ENCODE measurements at places on chromosomes 11 and 22. TPM values are rescaled to one million over a fixed set of nuclear protein-coding genes. Genes with fewer than 3 reads are reported as not detected.

FAM111B gene
- polyA plus RNA-seq: 0.25 TPM

- DNase-seq: no peak
These were observed 32.6 kb downstream of the RCOR2 start for GRCh38 chr11:63884196-63884932.

DNA sequence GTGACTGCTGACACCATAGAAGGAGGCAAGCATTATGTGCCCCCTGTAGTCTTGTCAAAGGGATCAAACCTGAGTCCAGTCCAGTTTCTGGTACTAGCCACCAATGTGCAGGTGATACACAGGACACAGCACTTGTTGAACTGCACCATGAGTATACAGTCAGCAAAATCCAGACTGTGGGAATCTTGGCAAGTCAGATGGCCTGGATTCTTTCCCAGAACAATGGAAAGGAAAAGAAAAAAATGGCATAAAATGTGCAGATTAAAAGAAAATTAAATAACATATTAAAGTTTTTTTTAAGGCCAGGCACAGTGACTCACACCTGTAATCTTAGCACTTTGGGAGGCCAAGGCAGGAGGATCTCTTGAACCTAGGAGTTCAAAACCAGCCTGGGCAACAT, 16.8 kb downstream of the CRY2 start:
- no peak for DNase-seq

- no peak for DNase-seq
These were observed 116.6 kb upstream of the OR4B1 start for GRCh38 chr11:48099916-48100446.

DNA sequence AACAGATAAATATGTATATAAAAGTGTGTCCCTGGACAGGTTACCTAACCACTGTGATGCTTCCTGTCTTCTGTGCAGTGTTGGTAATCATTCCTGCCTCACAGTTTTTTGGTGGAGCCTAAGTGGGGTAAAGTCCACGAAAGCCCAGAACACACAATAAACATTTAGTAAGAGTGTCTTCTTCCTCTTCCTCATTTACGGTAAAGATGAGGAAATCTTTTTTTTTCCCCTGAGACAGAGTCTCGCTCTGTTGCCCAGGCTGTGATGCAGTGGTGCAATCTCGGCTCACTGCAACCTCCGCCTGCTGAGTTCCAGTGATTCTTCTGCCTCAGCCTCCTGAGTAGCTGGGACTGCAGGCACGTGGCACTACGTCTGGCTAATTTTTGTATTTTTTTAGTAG, 117.1 kb downstream of the LDLRAD3 start:
- no peak for DNase-seq

DNA sequence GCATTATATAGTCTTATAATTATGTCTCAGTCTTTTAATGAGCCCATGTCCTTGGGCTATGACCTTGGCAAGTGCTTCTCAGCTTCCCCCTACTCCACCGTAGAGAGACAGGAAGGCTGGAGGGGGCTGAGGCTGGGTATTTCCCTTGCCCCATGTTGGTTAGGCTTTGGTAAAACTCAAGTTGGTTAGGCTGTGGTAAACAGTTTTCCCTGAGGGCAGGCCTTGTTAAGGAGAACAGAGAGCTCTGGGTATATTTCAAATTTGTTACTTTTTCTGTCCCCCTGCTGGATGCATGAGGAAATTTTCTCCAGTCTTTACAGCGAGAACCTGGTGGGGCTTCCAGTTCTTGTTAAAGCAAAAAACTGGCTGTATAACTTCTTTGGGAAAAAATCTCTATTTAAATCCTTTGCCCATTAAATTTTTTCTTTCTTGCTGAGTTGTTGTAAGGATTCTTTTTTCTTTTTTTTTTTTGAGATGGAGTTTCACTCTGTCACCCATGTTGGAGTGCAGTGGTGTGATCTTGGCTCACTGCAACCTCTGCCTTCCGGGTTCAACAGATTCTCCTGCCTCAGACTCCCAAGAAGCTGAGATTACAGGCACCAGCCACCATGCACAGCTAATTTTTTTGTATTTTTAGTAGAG, 12.2 kb upstream of the DCHS1 start:
- no peak for DNase-seq

OTOG gene
- polyA plus RNA-seq: not detected

KCNJ11 gene
- polyA plus RNA-seq: 0.31 TPM

GRIA4 gene
- 0.25 TPM for polyA plus RNA-seq

- DNase-seq: no peak
These were observed 763.2 kb upstream of the TENM4 start for GRCh38 chr11:80204021-80204420.

SULT4A1 gene
- 1.5 TPM for polyA plus RNA-seq

- DNase-seq: no peak
These were observed 125.5 kb downstream of the FBXO7 start for GRCh38 chr22:32600147-32600546.

DNA sequence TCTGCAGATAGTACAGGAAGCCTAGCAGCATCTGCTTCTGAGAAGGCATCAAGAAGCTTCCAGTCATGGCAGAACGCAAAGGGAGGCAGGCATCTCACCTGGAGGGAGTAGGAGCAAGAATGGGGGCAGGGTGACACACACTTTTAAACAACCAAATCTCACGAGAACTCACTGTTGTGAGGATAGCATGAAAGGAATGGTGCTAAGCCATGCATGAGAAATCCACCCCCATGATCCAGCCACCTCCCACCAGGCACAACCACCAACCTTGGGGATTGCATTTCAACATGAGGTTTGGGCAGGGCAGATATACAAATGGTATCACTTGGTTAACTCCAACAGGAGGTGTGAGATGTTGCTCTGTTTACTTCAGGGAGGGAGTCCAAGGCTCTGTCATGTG, 612.0 kb upstream of the KIRREL3 start:
- no peak for DNase-seq

CASP1 gene
- polyA plus RNA-seq: 24.7 TPM

DNA sequence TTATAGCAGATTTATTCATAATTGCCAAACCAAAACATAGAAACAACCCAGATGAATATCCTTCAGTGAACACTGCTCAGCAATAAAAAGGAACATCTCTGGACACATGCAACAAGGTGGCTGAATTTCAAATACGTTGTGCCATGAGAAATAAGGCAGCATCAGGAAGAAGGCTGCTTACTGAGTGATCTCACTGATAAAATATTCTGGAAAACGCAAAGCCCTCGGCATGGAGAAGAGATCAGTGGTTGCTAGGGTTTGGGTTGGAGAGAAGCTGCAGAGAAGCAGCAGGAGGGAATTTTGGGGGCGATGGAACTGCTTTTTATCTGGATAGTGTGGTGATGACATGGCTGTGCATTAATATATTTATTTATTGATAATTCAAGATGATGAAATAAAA, 11.0 kb upstream of the SHANK2 start:
- DNase-seq: no peak

PPP2R5B gene
- 16.2 TPM for polyA plus RNA-seq

GRCh38 chr11:131762346-131763110, 392.1 kb downstream of the NTM start:
- no peak for DNase-seq

AGBL2 gene
- polyA plus RNA-seq: 4.5 TPM

DNA sequence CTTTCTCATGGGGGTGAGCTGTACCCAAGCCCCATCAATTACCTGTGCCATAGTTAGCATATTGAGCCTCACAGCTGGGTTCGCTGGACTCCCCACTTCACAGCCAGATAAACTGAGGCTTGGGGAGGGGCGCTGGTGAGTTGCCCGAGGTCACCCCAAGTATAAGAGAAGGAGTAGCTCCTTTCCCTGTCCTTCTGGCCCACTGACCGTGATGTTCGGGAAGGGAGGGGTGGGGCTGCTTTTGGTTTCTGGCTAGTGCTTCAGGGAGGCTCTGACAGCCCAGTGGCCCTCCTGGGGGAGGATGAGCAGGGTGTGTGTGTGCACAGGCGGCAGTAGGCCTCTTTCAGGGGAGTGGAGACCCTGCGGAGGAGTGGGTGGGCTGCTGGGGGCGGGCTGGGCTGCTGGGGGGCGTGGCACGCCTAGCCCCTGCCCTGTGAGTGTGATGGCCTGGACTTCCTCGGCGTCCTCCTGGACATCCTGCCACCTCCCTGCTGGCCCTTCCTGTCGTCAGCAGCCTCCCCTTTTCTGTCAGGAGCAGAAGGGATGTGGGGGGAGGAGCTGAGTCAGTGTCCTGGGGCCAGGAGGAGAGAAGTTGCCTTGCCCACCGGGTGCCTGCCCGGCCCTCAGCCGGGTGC, 50.3 kb downstream of the TRIOBP start:
- peak; percentile 60 for DNase-seq

DNA sequence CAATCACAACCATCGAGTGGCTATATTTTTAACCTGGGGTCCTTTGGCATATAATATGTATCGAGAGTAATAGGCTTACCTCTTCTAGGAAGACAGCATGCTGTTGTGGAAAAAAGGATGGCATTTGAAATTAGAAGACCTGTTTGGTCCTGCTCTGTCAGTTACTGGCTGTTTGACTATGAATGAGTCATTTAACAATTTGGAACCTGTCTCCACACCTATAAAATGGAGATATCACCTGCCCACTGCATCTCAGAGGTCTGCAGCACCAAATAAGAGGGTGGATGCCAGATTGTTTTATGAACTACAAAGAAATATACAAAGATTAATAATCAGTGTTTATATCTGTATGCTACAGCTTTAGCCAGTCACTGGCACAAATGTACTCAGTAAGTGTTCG, 60.8 kb downstream of the SLC25A17 start:
- DNase-seq: no peak

- DNase-seq: no peak
These were observed 7.5 kb upstream of the STK33 start for GRCh38 chr11:8601376-8602133.

KCNK4 gene
- polyA plus RNA-seq: not detected

- no peak for DNase-seq
These were observed 31.8 kb downstream of the USP35 start for GRCh38 chr11:78220218-78221157.

All from ovary (tissue), 10 donors.